ENCODE measurements at places on chromosomes 5 and 9. TPM values are rescaled to one million over a fixed set of nuclear protein-coding genes. Genes with fewer than 3 reads are reported as not detected.
A peak's percentile ranks its signal among the peaks of the same experiment; 100 is the strongest.

GRCh38 chr9:99490729-99491128, 268.6 kb downstream of the SEC61B start:
- DNase-seq, result no peak

DNA sequence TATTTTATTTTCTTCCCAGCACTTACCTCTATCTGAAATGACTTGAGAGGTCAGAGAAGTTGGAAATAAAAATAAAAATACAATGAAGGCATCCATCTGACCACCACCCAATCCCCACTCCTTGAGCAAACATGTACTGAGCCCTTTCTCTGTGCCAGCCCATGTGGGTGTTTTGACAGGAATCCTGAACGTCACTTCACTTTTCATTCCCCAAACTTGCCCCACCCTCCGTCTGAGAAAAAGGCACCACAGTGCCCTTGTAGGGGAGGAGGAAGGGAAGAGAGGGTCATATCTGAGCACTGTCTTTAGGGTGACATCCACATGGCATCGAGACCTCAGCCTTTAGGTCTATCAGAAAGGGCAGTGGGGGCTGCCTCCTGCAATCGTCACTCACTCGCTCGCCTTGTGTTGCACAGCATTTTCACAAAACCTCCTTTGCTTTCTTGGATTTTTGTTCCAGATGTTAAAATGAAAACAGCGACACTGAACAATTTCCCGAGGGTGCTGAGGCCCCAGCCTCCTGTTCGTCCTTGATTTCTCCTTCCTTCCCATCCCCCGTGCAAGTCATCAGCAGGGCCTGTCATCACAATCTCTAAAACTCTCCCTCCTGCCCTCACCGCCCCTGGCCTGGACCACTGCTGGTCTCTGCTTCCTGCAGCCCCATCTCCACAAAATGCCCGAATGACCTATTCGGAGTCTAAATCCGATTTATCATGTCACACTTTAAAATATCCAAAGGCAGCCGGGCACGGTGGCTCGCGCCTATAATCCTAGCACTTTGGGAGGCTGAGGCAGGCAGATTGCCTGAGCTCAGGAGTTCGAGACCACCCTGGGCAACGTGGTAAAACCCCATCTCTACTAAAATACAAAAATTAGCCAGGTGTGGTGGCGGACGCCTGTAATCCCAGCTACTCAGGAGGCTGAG, 13.0 kb downstream of the HIGD2A start:
- no peak for DNase-seq

DNA sequence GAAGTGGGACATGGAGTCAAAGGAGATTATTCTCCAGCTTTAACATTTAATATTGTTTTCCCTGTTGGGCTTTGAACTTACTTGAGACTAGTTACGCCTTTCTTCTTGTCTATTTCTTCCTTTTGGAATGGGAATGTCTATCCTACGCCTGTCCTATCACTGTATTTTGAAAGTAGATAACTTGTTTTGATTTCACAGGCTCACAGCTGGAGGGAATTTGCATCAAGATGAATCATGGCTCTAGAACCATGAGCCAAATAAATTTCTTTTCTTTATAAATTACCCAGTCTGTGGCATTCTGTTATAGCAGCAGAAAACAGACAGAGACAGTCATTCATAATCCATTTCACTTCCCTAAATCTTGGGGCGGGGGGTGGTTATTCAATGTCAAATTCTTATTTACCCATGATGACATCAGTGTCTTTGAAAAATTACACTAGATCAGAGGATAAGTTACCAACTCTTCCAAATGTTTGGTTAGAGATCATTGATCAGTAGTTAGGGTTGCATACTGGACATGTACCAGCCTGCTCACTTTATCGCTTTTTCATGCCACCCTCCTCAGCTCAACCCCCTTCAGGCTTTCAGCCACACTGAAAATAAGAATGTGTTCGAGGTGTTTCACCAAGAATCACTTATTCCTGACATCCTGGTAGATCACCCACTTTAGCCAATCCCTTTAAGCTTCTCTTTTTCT, 419.6 kb upstream of the PIK3R1 start:
- DNase-seq, result no peak

- no peak for DNase-seq
These were observed 70.5 kb downstream of the SNX24 start for GRCh38 chr5:122915717-122916461.

GRCh38 chr5:107704681-107705401, 34.1 kb upstream of the EFNA5 start:
- no peak for DNase-seq

DNA sequence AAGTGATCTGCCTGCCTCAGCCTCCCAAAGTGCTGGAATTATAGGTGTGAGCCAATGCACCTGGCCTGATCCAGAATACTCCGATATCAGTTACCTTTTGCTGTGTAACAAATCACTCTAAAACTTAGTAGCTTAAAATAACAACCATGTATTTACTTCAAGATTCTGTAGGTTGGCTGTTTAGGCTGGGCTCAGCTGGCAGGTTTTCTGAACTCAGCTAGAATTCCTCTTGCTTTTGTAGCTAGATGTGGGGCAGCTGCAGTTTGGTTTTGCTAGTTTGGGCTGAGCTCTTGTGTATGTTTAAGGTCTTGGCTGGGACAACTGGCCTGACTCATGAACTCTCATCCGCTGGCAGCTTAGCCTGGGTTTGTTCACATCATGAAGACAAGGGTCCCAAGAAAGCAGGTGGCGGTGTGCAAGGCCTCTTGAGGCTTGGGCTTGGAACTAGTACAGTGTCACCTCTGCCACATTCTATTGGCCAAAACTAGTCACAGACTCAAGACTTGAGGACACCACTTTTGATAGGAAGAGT, 138.3 kb upstream of the SHB start:
- DNase-seq, result no peak

GRCh38 chr5:8538821-8539220, 669.9 kb downstream of the MTRR start:
- DNase-seq, result no peak

- DNase-seq, result no peak
These were observed 360.0 kb downstream of the BRINP1 start for GRCh38 chr9:119009249-119009648.

GRCh38 chr5:23223846-23224245, 283.6 kb upstream of the PRDM9 start:
- DNase-seq, result no peak

GRCh38 chr5:154546719-154547118, 68.7 kb upstream of the HAND1 start:
- no peak for DNase-seq

DNA sequence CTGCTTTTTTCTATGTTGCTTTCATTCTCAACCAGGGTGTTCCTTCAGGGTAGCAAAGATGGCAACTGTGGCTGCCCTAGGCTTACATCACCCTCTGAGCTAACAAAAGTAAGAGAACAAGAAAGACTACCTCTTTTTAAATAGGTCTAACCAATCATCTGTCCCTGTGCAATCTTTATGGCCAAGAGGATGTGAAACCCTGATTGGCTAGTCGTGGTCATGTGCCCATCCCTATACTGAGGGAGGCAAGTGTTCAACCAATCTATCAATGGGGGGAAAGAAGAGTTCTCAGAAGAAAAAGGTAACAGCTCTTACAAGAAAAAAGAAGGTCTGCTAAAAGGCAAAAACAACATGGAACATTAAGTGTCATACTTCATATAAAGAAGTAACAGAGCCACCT, 11.7 kb upstream of the SNCAIP start:
- DNase-seq, result no peak

- DNase-seq, result no peak
These were observed 40.6 kb downstream of the ACTL7B start for GRCh38 chr9:108815156-108815555.

GRCh38 chr5:176785184-176786145, 24.9 kb upstream of the UNC5A start:
- DNase-seq, result no peak

- peak; percentile 79 for DNase-seq
These were observed 5.1 kb upstream of the WDR5 start for GRCh38 chr9:134130503-134131375.

GRCh38 chr5:172077664-172078425, 71.4 kb upstream of the FBXW11 start:
- no peak for DNase-seq

- no peak for DNase-seq
These were observed 20.2 kb upstream of the UBTD2 start for GRCh38 chr5:172303572-172304335.

- no peak for DNase-seq
These were observed 138.9 kb downstream of the GADD45G start for GRCh38 chr9:89743573-89744254.

DNA sequence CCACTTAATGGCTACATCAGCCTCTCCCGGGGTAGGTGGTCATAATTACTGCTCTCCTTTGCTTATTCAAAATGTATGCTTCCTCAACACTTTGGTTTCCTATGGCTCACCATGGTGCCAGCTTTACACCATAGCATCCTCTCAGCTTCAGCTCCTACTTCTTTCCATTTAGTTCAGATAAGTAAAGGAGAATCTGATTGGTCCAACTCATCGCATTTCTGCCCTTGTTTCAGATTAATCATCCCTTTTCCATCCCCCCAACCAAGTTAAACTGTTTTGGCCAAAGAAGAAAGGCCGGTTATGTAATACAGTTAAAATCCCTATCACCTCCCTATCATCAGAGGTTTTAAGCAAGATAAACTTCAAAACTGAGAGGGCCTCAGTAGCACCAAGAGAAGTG, 130.5 kb downstream of the CETN3 start:
- DNase-seq, result no peak

GRCh38 chr9:1404940-1405339, 354.8 kb downstream of the DMRT2 start:
- no peak for DNase-seq

GRCh38 chr5:42579320-42579719, 156.1 kb downstream of the GHR start:
- DNase-seq, result no peak

The ZDHHC11 gene
- total RNA-seq, result 55.6 TPM

The RNF44 gene
- 27.8 TPM for total RNA-seq

The PAIP1 gene
- 120 TPM for total RNA-seq

The TRPM3 gene
- 0.16 TPM for total RNA-seq

The FOXD4L6 gene
- total RNA-seq, result not detected
